ENCODE measurements at places on chromosomes 16 and 17.

- DNase-seq: peak; percentile 75
Observed at GRCh38 chr16:57592591-57593003, 35.8 kb upstream of the ADGRG1 start.

DNA sequence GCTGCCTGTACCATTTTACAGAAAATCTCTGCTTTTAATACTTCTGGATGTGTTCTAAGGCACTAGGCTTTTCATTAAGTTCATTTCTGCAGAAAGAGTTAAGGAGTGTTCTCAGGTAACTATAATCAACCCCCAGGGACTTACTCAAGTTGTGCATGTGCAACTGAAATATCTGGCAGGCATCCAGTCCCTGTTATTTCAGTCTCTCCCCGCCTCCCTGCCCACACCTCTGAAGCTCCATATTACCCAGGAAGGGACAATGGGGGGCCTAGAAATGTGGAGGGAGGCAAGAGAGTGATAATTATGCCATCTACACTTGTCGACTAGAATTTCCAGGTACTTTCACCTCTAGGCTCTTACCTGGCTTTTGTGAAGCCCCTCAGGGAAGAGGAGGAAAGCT lies 432.2 kb downstream of the MAF start:
- no peak for DNase-seq

DNA sequence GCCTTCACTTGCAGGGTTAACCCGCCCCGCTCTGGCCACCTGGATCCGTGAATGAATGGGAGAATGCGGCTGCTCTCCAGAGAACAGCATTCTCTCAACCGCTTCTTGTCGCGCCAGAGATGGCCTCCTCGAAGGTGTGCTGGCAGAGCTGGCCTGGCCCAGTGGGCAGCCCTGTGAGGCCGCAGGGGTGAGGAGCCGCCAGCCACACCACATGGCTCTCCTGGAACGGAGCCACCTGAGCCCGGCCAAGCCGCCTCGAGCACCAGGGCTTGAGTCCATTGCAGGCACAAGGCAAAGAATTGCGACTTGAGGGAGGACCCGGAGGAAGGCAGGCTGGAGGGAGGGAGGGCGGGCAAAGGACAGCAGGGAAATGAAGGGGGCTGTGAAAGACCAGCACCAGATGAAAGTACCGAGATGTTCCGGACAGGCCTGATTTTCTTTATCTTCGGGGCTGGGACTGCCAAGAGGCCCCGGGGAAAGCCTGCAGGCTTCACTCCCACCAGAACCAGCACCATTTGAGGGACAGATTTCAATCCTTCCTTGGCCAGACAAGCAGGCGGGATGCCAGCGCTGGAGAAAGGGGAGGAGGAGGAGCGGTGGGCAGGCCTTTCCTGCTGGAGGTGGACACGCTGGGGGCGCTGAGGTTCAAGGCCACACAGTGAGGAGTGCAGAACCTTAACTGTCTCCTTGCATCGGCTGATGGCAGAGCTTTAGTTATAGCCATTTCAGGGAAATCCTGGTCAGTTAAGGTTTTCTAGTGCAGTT lies 69.4 kb downstream of the MRC2 start:
- no peak for DNase-seq

GRCh38 chr16:23556881-23557778 lies at the start of the genes EARS2 and UBFD1:
EARS2 (minus strand) TSS chr16:23557350; CDS start chr16:23557343, 7 bp downstream.
UBFD1 (plus strand) TSS chr16:23557727; CDS start chr16:23557743, 16 bp downstream.
- DNase-seq: peak; percentile 99

GRCh38 chr17:35295686-35296085 lies 52.8 kb downstream of the SLFN5 start:
- DNase-seq: no peak

Data from activated naive CD8-positive, alpha-beta T cell treated with anti-CD3 and anti-CD28 coated beads, Interleukin-2, amount 50 U/mL, for 24 hours (primary cell).